Vein endothelial cell (primary cell): ENCODE measurements at places on chromosomes 16 and 17. TPM values are rescaled to one million over a fixed set of nuclear protein-coding genes. Genes with fewer than 3 reads are reported as not detected.

LGALS9C gene
- total RNA-seq = not detected in 2 replicates

EME1 gene
- total RNA-seq = 2.3 and 3.3 TPM in 2 replicates

SLC25A39 gene
- 93.7 and 115 TPM in 2 replicates for total RNA-seq

SCARF1 gene
- total RNA-seq = 141 and 152 TPM in 2 replicates

EME2 gene
- total RNA-seq = 10.6 and 14.0 TPM in 2 replicates

RND2 gene
- total RNA-seq = under 0.01 and 0.10 TPM in 2 replicates

KCNJ12 gene
- total RNA-seq = 0.33 and 1.9 TPM in 2 replicates

GP1BA gene
- not detected in 2 replicates for total RNA-seq
